ENCODE measurements at places on chromosomes 3 and 15. TPM values are rescaled to one million over a fixed set of nuclear protein-coding genes. Genes with fewer than 3 reads are reported as not detected.

Gene PP2D1
- total RNA-seq = not detected

Gene PLSCR2
- total RNA-seq = not detected

Gene SLC22A13
- not detected for total RNA-seq

Gene MORC1
- 0.84 TPM for total RNA-seq

Gene HDC
- 8.1 TPM for total RNA-seq

Gene PCNP
- 193 TPM for total RNA-seq

Gene TM4SF1
- total RNA-seq = 0.84 TPM

Gene SCG5
- 0.21 TPM for total RNA-seq

Gene SLC30A4
- total RNA-seq = 3.4 TPM

Gene COL7A1
- 0.10 TPM for total RNA-seq

Gene SLC12A1
- total RNA-seq = not detected

Gene ADGRG7
- not detected for total RNA-seq

Gene ADIPOQ
- total RNA-seq = under 0.01 TPM

Gene PEX5L
- total RNA-seq = not detected

Gene ADAMTSL3
- not detected for total RNA-seq

Gene ZNF502
- 1.6 TPM for total RNA-seq

Gene CCR8
- total RNA-seq = 2.2 TPM

Gene AGBL1
- total RNA-seq = under 0.01 TPM

Gene VIPR1
- total RNA-seq = 22.7 TPM

Gene FBXL2
- 0.10 TPM for total RNA-seq

Gene ACOX2
- 0.73 TPM for total RNA-seq

Gene NME9
- 0.94 TPM for total RNA-seq

Gene PROS1
- 6.8 TPM for total RNA-seq

Gene TATDN2
- 27.8 TPM for total RNA-seq

Gene TMEM108
- total RNA-seq = 0.10 TPM

Gene ESYT3
- 0.21 TPM for total RNA-seq

Gene NRG4
- total RNA-seq = 0.84 TPM

Gene UNC13C
- under 0.01 TPM for total RNA-seq

Gene PARP15
- total RNA-seq = 44.4 TPM

Gene MKRN2
- total RNA-seq = 19.7 TPM

Gene GOLGA8S
- 0.10 TPM for total RNA-seq

Gene ALPK3
- total RNA-seq = 0.10 TPM

Gene IGF2BP2
- total RNA-seq = 8.4 TPM

Gene ADAMTS9
- not detected for total RNA-seq

Gene PSMA4
- total RNA-seq = 70.6 TPM

Gene KBTBD13
- total RNA-seq = under 0.01 TPM
